ENCODE measurements at places on chromosomes 5 and 9.

GRCh38 chr9:124332361-124333202, 74.8 kb downstream of the NEK6 start:
- no peak for DNase-seq

DNA sequence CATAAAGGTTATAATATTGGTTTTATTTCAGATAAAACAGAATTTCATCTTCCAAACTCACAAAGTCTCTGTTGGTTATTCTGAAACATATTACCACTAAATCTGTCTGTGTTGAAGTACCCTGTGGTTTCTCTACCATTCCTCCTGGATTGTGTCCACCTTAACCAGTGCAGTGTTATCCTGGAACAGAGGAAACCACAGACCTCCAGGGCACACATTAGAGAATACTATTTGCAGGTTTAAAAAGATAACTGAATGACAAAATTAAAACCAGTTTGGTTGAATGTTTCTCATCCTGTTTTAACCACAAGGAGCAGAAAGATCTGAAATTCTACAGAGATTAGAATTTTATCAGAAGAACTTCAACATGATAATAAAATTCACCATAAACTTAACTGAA, 251.8 kb downstream of the CWC27 start:
- DNase-seq = no peak

- DNase-seq = no peak
These were observed 69.0 kb upstream of the IRX1 start for GRCh38 chr5:3526551-3527185.

- no peak for DNase-seq
These were observed 212.6 kb upstream of the ACTBL2 start for GRCh38 chr5:57695179-57695578.

- DNase-seq = no peak
These were observed 135.9 kb upstream of the CCDC152 start for GRCh38 chr5:42620579-42621216.

GRCh38 chr5:96566833-96567587, 95.2 kb upstream of the CAST start:
- DNase-seq = no peak
